ENCODE measurements at places on chromosomes 2 and 18.

DNA sequence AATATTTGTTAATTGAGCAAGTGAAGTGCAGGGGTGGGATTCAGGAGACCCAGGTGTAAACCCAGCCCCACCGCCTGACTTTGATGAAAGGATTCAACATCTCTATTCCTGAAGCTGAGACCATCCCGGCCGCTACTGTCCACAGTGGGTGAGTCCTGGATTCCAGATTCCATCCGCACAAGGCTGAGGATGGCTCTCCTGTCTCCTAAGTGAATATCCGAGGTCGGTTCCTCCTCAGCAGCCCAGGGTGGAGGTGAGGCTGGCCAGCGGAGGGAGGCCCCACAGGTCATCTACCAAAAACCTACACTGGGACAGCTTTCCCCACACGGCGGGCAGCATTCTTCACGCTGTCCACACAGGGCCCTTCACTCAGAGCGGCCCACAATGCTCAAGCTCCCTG lies 57.6 kb downstream of the ACKR3 start:
- no peak for DNase-seq

- DNase-seq: no peak
Observed at GRCh38 chr18:58004317-58004716, 39.7 kb upstream of the NEDD4L start.

- no peak for DNase-seq
Observed at GRCh38 chr2:161357097-161357496, 48.9 kb downstream of the PSMD14 start.

DNA sequence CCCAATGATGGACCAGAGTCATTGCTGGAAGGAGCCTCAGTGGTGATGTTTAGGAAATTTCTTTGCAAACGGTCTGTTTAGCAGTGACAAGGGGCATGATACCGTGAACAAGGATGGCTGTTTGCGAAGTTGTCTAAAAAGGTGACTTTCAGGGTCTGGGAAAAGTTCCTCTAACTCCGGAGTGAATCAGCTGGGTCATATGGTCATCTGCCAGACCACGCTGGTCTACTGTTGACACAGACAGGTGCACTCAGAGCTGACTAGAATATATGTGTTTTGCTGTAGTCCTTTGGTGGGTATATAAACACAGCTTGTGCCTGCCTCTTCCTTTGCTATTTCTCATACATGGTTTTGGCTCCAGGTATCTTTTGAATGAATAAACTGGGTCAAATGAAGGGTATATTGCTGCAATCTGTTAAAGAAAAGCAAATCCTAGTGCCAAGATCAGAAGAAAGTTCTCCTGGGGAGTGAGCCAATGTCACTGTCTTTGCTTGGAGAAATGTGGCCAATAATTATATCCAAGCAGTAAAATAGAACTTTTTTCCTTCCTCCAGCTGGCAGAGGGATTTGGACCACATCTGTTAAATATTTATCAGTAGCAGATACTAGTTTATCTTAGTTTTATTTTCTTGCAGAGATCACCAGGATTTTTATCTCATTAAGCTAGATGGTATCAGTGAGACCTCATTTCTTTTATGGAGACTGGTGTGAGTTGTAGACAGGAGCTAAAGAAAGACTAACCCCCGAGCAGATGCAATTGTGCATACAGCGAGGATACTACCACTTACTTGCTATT lies 286.0 kb downstream of the TRIB2 start:
- no peak for DNase-seq

- no peak for DNase-seq
Observed at GRCh38 chr18:73288813-73289212, 421.0 kb upstream of the NETO1 start.

- no peak for DNase-seq
Observed at GRCh38 chr2:195428673-195429072, 228.4 kb upstream of the SLC39A10 start.

DNA sequence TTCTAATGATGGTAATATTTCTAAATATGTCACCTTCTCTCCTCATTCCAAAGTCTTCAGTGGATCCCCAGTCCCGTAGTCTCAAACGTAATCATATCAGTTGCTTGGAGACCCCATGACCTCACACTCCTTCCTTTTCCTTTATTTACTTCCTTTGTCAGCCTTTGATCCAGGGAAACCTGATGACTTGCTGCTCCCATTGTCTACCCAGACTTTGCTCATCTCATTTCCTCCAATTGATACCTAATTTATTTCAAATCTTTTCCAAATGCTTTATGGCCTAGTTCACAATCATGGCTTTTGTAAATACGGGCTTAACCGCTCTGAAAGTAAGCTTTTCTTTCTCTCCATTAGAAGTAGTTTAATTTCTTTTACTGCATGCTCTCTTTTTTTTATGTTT lies 402.4 kb upstream of the CYRIA start:
- no peak for DNase-seq

- DNase-seq: no peak
Observed at GRCh38 chr2:44168681-44169154, at the start of gene PPM1B. TSS of gene PPM1B (plus strand) at chr2:44168875. CDS start at chr2:44201200, 32,325 bp downstream.

- DNase-seq: no peak
Observed at GRCh38 chr2:7725171-7725849, 808.1 kb downstream of the RNF144A start.

GRCh38 chr2:71889759-71890684 lies 257.6 kb downstream of the CYP26B1 start:
- no peak for DNase-seq

DNA sequence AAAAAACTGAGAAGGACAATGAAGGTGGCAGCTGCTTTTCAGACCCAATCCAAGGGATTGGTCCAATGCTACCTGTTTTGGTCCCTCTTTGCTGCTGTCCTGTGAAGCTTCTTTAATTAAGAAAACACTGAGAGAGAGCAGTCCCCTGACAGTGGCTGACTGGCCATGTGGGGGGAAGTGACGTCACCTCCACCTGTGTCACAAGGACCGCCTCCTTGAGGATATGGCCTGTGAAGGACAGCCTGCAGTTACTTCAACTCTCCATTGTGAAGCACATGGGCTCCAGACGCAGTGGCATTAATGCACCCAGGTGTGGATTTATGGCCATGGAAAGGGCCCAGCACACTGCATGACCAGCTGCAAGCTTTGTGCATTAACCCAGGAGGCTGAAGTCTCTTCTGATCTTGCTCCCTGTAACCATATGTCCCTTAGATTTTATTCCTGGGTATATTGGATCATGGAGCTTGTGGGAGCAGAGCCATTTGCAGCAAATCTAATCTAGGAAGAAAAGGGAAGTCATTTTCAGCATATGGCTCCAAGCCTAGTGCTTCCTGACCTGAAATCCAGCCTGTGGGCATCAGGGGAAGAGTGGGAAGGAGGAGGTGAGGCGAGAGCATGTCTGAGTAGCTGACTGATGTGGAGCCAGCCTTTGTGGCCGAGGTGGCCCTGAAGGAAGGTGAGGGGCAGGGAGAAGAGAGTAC lies 32.2 kb downstream of the KIF5C start:
- no peak for DNase-seq

DNA sequence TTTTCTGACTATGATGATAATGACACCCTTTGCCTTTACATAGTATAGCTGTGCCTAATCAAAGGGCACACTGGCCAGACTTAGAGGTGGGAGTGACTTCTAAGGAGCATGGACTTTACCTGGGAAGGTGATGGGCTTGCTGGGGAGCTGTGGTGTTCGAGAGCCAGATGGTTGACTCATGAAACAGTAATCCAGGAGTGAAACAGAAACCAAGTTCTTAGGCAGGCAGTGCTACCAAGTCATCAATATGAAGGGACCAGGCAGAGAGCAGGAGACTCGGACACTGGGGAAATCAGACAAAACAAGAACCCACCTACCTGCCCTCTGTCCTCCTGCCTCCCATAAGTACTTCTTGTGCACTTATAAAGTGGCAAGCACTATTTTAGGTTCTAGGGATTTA lies 430.4 kb downstream of the DLGAP1 start:
- no peak for DNase-seq

- DNase-seq: no peak
Observed at GRCh38 chr2:161991991-161992390, 82.0 kb downstream of the DPP4 start.

DNA sequence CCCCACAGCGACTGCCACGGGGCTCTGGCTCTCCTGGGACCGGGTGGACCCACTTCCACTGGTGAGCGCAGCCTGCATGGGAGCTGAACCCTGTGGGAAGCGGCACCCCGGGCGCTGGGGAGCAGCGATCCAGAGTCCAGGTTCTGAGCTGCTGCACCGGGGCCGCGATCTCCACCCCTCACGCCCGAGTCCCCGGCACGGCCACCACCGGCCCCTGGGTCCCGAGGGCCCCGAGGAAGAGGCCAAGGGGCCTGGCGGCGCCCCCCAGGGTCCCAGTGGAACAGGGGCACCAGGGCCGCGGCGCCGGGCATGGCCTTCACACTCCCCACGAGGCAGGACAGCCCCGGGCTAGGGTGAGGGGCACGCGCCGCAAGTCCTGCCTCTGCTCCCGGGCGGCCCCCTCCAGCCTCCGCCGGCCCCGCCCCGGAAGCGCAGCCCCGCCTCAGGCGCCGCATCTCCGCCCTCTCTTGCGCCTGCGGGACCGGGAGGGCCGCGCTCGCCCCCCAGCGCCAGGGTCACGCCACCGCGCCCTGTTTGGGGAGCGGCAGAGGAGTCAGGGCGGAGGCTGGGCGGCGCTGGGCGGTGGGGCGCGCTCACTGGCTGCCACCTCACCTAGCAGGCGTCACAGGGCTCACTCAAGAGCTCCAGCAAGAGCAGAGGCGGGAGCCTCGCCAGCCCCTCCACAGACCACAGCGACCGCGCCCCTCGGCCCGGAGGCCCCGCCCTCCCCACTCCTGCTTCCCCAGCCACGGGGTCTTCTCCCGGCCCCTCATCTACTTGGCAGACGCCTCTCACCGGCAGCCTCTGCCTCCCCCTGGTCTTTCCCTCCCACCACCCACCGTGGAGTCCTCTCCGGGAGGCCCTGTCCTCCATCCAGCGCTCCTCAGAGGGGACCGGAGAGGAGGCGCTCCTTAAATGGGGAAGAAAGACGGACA lies 26.8 kb downstream of the THAP4 start:
- DNase-seq: no peak

DNA sequence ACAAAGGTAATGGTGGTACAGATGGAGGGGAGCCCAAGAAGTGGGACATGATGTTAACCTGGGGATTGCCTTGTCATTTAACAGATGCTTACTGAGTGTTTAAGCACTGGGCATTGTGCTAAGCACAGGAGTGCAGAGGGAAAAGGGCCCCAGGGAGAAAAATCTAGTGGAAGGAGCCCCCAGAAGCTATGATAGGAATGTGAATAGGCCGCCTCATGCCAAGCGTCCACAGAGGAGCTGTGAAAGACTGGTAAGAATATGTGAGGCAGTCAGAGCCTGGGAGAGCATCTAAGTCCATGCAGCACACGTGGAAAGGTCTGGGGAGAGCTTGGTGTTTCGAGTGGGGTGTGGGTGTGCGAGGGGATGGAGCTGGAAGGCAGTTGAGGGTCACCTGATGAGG lies 5.5 kb downstream of the ZNF532 start:
- no peak for DNase-seq

GRCh38 chr18:6313415-6313814 lies 101.3 kb downstream of the L3MBTL4 start:
- no peak for DNase-seq

GRCh38 chr2:144517866-144518747 lies 1.8 kb downstream of the ZEB2 start:
- no peak for DNase-seq

GRCh38 chr18:70047931-70048603 lies 100.4 kb upstream of the CD226 start:
- no peak for DNase-seq

DNA sequence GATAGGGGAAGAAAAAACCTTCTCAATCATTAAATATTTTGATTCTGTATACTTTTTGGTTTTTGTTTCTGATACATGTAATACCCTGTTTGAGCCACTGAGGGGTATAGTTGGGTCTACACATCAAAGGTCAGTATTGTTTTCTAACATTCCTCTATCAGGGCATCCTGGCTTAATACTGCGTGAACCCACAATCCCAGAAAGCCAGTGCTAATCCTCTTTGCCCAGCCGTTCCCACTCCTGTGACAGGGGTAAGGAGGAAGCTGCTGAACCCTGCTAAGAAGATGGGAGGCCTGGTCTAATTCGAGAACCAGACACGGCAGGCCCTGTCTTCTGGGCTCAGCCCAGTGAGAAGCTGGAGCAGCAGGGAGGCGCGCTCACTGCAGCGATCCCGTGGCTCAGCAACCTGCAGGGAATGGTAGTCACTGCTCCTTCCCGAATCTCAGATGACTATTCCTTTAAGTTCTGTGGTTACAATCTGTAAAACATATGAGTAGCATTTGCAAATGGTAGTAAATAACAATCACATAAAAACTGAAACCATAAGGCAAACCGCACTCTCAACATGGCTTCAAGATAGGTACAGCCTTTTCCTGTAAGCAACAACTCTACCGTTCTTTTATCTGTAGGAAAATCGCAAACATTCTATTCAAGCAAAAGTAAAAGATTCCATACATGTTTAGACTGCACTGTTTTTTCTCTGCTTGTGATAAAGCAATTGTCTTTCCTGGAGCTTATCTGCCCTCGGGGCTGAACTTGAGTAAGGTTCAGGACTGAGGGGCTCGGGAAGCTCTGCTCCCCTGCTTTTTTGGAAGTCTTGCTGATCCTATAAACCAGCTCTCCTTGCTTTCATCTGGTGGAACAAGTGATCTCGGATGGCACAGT lies 87.0 kb downstream of the EPB41L3 start:
- DNase-seq: peak; percentile 46
